EL (cell line): ENCODE measurements at places on chromosomes 3 and 15.

GRCh38 chr3:58419780-58420507 lies 13.7 kb downstream of the PDHB start:
- peak; percentile 31 for DNase-seq

DNA sequence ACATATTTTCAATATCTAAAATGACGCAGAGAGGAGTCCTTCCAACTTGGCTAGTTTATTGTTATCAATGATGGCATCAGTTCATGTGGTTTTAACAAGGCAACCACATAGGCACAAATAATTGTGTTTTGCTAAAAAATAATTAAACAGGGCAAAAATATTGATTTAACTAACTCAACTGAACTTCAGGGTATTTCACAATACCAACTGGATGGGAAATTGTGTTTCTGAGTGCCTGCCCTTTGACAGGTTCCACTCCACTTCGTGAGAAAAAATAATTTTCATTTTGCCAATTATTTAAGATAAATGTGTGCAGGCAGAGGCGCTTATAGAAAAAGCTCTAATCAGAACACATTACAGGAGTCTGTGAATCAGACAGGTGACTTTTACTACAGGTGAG lies 689.3 kb upstream of the CCDC54 start:
- DNase-seq = no peak

- peak; percentile 63 for DNase-seq
Measured at GRCh38 chr15:64895285-64896065, 16.2 kb upstream of the ANKDD1A start.

DNA sequence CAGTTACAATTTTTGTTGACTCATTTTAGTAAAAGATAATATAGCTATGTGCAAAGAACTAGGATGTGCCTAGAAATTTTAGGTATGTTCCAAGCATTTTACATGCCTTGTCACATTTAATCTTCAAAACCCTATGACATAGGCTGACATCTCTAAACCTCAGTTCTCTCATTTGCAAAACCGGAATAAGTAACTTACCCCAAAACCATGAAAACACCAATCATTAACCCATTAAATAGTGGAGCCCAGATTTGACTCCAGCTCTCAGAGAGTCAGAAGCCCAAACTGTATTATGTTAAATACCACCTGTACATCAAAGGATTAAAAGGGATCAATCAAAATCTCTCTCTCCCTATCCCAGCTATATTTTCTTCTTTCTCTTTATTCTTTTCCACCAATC lies 36.6 kb downstream of the GSK3B start:
- DNase-seq = no peak

DNA sequence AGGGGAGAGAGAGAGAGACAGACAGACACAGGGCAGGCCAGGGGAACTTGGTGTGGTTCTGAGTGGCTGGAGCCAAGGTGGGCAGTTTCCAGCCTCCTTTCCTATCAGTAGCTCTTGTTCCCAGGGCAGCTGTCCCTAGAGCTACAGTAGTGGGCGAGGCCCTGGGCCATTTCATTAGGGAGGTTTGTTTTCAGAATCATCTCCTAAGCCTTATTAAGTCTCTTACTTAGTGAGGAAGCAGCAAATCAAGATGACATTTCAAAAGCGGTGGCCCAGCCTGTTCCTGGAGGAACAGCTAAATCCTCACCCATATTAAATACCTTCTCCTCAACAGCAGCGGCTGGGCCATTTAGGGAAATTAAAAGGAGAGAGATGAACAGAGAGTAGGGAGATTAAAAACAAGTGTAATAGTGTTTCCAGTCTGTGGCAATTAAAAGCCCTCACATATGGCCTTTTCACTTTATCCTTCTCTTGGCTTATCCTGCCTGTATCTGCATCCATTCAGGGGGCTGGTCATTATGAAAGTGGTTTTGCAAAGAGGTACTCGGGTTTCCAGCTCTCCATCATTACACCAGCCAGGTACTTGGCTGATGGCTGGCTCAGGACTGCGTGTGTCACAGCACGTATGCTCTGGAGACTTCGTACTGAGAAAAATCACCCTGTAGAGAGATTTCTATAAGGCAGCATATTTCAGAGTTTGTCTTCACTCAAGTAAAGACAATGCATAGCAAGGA lies 91.9 kb upstream of the PRR23C start:
- DNase-seq = no peak
